ENCODE measurements at places on chromosomes 5 and 9.
A peak's percentile ranks its signal among the peaks of the same experiment; 100 is the strongest.

- no peak for DNase-seq
These were observed 16.3 kb downstream of the GALNT12 start for GRCh38 chr9:98823666-98824334.

DNA sequence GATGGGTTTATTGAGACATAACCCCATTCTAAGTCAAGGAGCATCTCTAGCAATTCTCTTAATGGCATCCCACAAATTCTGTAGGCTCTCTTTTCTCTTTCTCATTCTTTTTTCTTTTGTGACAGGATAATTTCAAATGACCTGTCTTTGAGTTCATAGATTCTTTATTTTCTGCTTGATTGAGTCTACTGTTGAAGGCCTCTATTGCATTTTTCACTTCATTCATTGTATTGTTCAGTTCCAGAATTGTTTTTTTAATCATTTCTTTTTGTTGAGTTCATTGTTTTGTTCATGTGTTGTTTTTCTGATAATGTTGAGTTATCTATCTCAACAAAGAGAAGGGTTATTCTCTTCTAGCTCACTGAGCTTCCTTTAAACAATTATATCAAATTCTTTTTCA, 144.7 kb upstream of the IL12B start:
- DNase-seq: no peak

DNA sequence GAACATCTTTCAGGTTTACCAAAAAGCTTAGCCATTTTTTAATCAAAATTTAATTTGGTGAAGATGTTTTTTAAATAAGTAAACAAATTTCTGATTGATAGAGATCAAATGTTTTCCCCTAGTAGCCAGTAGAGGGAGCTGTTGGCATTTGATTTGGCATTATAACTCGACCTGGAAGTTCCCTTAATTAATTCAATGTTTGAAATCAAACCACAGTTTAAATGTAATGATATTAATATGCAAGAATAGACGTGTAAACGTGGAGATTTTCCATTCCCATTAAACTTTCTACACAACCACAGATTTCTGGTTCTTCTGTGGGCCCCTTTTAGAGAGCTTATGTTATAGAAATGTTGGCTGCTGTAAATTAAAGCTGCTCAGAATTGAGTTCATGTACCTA, 148.1 kb upstream of the MPDZ start:
- DNase-seq: no peak

DNA sequence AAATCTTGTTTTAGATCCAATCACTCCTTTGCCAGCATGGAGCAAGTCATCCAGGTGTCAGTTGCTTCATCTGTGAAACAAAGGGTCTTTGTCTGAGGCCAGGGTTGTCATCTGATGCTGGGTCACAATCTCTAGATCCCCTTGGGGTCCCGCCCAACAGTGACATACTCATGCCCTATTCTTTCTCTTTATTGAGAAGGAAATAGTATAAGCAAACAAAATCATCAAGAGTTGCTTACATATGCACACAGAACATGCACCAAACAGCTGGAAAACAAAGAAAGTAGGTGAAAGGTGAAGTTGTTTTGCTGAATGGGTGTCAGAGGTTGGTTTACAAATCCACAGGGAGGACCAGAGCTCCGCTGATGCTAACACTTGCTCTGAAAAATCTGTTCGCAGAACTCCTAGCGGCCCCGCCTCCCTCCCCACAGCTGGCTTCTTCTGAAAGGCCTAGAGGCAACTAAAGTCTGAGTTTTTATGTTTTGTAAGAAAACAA, 106.1 kb upstream of the SLC44A1 start:
- no peak for DNase-seq

DNA sequence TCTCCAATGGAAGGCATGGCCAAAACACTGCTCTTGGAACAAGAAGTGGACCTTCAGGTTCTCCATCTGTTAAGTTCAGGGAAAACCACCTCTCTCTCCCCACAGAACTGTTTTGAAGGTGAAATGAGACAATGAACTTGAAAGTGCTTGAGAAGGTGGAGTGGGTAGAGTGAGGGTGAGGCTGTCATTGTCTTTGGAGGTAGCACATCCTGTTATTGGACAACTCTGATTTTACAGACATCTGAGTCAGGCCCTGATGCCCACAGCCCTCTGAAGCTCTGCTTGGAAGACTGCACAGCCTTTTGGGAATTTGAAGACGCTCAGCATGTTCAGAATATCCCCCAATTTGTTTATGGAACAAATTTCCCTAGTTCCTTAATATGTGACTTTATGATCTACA, 27.6 kb upstream of the TEX48 start:
- DNase-seq: no peak

DNA sequence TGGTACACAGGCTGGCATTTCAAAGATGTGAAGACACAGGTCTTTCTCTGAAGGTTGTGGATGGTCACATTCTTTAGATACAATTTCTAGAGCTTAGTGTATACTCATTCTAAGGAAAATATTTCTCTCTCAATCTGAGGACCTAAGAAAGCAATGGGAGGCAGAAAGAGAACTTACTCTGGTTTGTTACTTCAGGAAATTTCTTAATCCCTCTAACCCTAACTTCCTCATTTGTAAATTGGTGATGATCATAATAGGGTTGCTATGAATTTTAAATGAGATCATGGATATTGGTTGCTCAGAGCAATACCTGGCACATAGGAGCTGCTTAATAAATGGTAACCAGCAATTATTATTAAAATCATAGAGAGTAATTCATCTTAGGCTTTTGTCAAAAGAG, 22.1 kb downstream of the FAM170A start:
- DNase-seq: no peak

GRCh38 chr9:34375901-34376595, 650 bp downstream of the MYORG start:
- peak; percentile 30 for DNase-seq

GRCh38 chr9:96417051-96417586, 1.1 kb downstream of the ZNF367 start:
- DNase-seq: peak; percentile 87

DNA sequence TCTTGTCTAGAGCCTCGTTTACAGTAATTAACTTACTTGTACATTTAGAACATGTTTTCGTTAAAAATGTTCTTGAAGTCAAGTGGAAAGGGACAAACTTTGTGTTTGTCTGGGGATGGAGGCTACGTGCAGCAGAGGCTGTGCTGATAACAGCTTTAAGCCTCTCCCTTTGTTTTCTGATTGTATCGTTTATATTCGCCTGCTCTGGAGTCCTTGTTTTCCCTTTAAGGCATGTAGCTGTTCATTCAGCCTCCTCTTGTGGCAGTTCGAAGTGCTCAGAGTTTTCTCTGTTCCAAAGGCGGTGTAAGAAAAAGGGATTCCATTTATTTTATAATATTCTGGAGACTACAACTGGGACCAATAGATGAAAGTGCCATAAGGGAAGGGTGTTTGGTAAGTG, 1.9 kb downstream of the SLC36A1 start:
- DNase-seq: no peak

DNA sequence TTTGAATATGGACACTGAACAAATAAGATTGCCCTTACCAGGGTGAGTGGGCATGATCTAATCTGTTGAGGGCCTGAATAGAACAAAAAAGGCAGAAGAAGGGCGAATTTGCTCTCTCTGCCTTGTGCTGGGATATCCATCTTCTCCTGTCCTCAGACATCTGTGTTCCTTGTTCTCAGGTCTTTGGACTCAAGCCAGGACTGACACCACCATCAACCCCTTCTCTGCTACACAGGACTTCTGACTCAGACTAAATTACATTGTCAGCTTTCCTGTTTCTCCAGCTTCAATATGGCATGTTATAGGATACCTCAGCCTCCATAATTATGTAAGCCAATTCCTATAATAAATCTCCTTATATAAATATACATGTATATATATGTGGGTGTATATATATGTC, 40.8 kb upstream of the SLCO6A1 start:
- DNase-seq: no peak

DNA sequence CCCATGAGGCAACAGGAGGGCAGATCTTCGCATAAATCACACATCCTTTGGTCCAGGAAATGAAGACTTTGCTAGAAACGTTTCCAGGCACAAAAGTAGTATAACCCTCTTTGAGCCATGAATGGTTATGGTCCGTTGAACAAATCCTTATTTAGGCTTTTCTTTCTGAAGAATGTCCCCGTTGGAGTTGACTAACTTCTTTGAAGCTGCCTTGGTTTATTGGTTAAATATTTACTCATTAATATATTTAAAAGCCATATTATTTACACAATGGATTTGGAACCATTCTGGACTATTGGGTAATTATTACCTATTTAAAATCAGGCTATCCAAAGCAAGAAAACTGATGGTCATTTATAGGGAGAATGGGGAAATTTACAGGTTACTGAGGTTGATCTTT, 347.6 kb upstream of the SLC30A5 start:
- no peak for DNase-seq

GRCh38 chr9:135087899-135088347, 455 bp downstream of the OLFM1 start:
- DNase-seq: no peak

GRCh38 chr5:16726538-16726946, 109.7 kb upstream of the RETREG1 start:
- DNase-seq: peak; percentile 20

DNA sequence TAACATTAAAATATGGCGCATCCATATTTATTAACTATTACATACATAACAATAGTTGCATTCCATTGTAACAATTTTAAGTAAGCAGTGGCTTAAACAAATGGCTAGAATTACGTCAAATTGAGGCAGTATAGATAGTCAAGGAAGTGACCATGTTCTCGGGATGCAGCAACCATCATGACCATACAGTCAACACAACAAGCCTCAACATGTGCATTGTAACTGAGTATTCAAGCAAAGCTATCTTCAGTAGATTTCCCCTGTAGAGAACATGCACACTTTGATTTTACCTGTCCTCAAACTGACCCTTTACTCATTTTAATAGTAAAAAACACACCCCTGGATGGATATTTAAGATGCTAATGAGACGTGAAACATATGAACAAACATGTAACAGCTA, 356.4 kb downstream of the HINT1 start:
- DNase-seq: no peak

GRCh38 chr5:112630246-112631009, 107.3 kb upstream of the APC start:
- no peak for DNase-seq

DNA sequence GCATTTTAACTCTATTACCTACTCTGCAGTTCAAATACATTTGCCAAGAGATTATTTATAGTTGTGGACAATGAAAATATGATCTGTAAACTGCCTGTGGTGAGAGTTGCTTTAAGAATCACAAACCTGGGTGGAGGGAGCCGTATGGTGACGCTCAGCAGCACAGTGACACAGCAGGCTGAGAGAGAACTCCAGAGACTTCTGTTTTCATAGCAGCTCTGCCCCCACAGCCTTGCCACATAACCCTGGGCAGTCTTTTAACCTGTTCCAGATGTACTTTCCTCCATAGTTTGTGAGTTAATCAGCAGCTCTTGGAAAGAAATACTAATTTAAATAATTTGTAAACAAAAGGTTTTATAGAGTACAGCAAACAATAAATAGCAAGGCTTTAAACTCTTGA, 450.5 kb downstream of the ELAVL2 start:
- DNase-seq: no peak

DNA sequence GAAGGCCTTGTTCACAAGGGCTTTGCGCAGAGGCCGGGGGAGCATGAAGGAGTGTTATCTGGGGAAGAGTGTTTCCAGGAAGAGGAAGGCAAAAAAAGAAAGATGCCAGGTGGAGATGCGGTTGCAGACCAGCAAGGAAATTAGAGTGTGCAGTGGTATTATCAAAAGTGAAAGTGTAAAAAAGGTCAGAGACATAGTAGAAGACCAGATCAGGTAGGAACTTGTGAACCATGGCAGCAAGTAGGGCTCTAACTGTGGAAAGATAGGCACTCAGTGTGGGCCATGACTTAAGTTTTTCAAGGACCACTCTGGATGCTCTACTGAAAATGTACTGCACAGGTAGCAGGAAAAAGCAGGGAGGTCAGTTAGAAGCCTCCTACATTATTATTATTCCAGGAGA, 90.1 kb upstream of the SPOCK1 start:
- no peak for DNase-seq

GRCh38 chr5:74424162-74424868, 216.2 kb downstream of the ENC1 start:
- DNase-seq: no peak

DNA sequence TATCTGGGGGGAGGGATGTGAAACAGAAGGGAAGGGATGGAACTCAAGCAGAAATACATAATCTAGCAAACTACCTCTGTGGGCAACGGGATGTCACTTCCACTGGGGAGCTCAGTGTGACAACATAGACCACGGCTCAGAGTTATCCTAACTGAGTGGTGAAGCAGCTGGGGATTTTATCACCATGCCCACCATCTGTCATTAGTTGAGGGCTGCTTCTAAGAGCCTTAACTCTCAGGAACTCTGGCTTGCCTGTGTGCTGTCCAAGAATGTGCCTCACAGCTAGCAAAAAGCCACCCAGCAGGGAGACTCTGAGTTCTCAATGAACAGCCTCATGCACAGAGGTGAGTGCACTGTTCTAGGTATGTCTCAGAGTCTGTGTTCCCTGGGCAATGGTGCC, 90.6 kb upstream of the CXCL14 start:
- DNase-seq: no peak

DNA sequence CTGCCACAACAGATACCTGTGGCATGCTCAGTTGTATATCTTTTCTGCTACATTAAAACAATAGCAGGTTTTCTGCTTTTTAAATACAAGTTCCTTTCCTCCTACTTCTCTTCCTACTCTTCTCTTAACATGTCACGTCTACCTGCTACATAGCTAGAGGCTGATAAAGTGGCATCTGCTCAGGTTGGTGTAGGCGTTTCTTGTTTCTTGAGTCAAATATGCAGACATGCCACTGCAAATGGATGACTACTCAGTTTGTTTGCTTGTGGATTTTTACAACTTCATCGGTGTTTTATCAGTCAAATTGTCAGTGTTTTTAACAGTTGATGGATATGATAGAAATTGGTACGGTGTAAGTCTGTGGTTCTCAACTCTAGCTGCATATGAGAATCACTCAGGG, 525.7 kb downstream of the TLE4 start:
- DNase-seq: no peak

DNA sequence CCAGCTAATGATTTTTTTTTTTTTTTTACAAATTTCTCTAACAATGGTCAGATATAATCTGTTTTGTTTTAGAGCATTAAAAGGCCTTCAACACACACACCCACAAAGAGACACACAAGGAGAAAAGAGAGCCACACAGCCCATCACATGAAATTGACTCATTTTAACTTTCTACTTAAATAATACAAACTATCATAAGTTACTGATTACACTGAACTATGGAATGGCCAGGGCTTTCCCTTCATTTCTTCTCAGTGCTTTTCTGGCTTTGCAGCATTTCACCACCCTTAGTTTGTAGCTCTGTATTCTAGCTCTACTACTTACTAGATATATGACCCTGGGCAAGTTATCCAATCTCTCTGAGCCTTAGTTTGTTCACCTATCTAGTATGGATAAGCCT, 13.2 kb downstream of the REEP5 start:
- no peak for DNase-seq
